Activated CD4-positive, alpha-beta T cell treated with anti-CD3 and anti-CD28 coated beads, Interleukin-2, Interleukin-4, amounts not matched to agents 100 ng/mL and 50 ng/mL, durations not matched to agents 16 hours and 8 hours (primary cell): ENCODE measurements at places on chromosomes 5 and 9.

DNA sequence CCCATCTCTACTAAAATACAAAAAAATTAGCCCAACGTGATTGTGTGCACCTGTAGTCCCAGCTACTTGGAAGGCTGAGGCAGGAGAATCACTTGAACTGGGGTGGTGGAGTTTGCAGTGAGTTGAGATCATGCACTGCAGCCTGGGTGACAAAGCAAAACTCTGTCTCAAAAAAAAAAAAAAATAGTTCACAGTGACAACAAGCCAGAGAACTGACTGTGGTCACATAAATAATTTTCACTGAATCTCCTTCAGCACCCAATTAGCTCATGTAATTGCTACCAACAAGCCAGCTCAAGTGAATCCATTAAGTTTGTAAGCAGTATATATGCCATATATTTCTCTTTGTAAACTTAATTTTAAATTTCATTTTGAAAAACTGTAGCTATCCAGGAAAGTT is 14.5 kb upstream of the AFAP1L1 start:
- DNase-seq: no peak

DNA sequence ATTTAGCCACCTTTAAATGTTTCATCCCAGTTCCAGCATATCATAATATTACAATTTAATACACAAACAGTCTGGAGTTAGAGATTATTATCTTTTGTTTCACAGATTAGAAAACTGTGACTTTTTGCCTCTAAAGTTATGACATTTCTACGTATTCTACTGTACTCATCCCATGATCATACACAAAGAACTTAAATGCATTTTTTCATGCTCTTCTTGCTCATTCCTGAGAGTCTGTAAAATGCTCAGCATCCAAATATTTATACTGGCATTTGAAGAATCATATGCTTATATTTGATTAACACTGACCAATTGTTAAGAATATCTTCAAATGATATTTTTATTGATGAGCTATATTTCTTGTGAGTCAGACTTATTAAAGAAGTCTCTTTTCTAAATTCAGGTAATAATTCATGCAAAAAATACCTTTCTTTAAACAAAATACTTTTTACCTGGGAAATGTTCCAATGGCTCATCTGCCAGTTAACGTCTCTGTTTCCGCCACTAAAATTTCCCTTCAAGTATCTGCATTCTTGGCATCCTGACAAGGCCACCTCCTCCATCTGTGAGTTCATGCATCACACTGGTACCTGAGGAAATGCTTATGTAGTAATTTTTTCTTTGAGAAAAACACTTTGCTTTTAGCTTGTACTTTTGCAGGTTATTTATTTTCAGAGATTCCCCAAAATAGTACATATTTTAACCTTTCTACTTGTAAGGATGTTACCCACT is 139.6 kb upstream of the RASA1 start:
- DNase-seq: no peak

GRCh38 chr9:17389026-17389425 is 189.8 kb upstream of the SH3GL2 start:
- no peak for DNase-seq

GRCh38 chr5:177358370-177358819 is 671 bp downstream of the RGS14 start:
- DNase-seq: no peak

- no peak for DNase-seq
Observed at GRCh38 chr5:57455511-57456455, 26.8 kb downstream of the ACTBL2 start.

DNA sequence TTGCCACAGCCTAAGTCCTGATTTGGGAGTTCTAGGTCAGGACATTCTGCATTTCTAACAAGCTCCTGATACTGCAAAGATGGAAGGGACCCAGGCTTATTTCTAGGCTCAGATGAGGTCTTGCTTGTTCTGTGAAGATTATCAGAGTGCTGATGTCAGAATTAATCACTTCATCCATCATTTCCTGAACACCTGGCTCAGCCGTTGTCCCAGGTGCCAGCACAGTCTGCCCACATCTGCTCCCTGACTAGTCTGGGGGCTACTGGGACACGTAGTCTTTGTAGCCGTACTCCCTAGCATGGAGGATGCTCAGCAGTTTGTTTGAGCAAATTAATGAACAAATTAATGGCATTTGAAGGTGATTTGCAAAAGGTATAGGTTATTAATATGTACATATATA is 17.9 kb upstream of the SPINK4 start:
- DNase-seq: no peak

DNA sequence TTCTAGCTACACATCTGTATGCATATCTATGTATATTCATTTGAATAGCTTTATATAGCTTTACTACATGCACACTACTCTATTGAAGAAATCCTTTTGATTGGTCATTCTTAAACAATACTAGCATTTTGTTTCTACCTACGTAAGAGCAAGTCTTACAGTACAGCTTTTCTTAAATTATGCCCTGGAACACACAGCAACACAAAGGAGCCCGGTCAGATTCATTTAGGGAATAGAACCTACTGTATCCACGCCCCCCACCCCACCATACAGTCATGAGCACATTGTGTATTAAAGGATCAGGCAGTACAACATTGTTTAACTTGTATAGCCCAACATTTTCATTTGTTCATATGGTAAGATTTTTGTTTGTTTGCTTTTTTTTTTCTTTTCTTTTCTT is 162.8 kb downstream of the GIN1 start:
- no peak for DNase-seq

DNA sequence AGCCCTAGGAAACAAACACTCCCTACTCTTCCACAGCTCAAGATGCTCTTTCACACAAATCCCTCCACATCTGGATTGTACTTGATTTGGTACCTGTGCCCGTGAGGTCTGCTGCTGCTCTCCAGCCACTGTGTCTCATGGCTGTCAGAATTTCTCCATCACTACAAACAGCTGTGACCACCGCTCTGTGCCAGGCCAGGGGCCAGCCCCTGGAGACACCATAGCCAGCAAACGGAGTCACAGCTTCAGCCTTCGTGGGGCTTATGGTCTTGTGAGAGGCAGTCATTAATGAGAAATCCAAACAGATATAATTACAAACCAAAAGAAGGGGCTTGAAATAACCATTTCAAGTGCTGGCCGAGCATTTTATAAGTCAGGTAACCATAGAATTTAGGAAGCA is 43.6 kb downstream of the ADAM19 start:
- DNase-seq: no peak

DNA sequence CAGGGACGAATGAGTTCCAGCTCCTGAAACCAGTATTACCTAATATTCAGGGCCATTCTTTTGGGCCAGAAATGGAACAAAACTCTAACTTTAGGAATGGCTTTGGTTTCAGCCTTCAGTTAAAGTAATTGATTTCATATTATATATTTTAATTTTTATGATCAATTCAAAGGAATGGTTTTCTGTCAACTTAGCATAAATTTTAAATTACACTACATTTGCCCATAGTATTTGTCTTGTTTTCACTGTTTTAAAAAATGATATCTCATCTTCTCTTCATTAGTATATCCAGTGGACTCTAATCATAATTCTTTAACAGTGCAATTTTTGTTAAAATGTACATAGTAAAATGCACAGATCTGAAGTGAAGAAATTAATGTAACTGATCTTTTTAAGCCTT is 1.9 kb upstream of the PCDHB16 start:
- no peak for DNase-seq
